ENCODE measurements at places on chromosomes 1 and 21. TPM values are rescaled to one million over a fixed set of nuclear protein-coding genes. Genes with fewer than 3 reads are reported as not detected.

DENND2C gene
- 0.40 TPM for total RNA-seq

LRRC3 gene
- 1.7 TPM for total RNA-seq

EPHA10 gene
- total RNA-seq: 1.3 TPM

SLC45A1 gene
- total RNA-seq: 7.2 TPM

TNFAIP8L2 gene
- total RNA-seq: not detected

NOS1AP gene
- total RNA-seq: 0.18 TPM

LIN28A gene
- total RNA-seq: not detected

AGMAT gene
- total RNA-seq: 7.3 TPM

NES gene
- 1.1 TPM for total RNA-seq

BEST4 gene
- total RNA-seq: 0.35 TPM

ANGPTL3 gene
- not detected for total RNA-seq

TMIGD3 gene
- not detected for total RNA-seq

TCEA3 gene
- 0.38 TPM for total RNA-seq

IL12RB2 gene
- 0.12 TPM for total RNA-seq

CLEC20A gene
- total RNA-seq: not detected

SIKE1 gene
- total RNA-seq: 15.6 TPM

C1orf87 gene
- total RNA-seq: not detected

C1orf53 gene
- total RNA-seq: 7.0 TPM

SPATA46 gene
- total RNA-seq: not detected

CFHR5 gene
- total RNA-seq: not detected

CAMSAP2 gene
- total RNA-seq: 18.8 TPM

SPRR1A gene
- not detected for total RNA-seq

PLEKHA6 gene
- total RNA-seq: 36.3 TPM

MROH9 gene
- total RNA-seq: not detected

FAM3B gene
- total RNA-seq: not detected

SPRR3 gene
- total RNA-seq: not detected

LINGO4 gene
- not detected for total RNA-seq

NVL gene
- total RNA-seq: 21.1 TPM

S100A13 gene
- 172 TPM for total RNA-seq

PCP4L1 gene
- 0.12 TPM for total RNA-seq

GPR3 gene
- 1.8 TPM for total RNA-seq

KRTAP13-2 gene
- not detected for total RNA-seq

OR2T33 gene
- total RNA-seq: not detected

GJA8 gene
- total RNA-seq: not detected

MCOLN2 gene
- total RNA-seq: 2.4 TPM

AK2 gene
- total RNA-seq: 144 TPM

PGBD5 gene
- total RNA-seq: 0.44 TPM

PTGFR gene
- total RNA-seq: not detected

CDC20 gene
- total RNA-seq: 204 TPM

RGS13 gene
- not detected for total RNA-seq

UMODL1 gene
- total RNA-seq: not detected

OPTC gene
- total RNA-seq: not detected

RCSD1 gene
- not detected for total RNA-seq

ARHGEF16 gene
- total RNA-seq: 5.1 TPM

MFAP2 gene
- total RNA-seq: 0.95 TPM
